ENCODE measurements at places on chromosomes 12 and 14.
A peak's percentile ranks its signal among the peaks of the same experiment; 100 is the strongest.

- no peak for DNase-seq
Measured at GRCh38 chr12:96570579-96570978, 81.2 kb downstream of the CFAP54 start.

GRCh38 chr12:105930557-105931503 lies 207.9 kb downstream of the NUAK1 start:
- no peak for DNase-seq

GRCh38 chr14:74638066-74638465 lies 26.0 kb upstream of the LTBP2 start:
- no peak for DNase-seq

DNA sequence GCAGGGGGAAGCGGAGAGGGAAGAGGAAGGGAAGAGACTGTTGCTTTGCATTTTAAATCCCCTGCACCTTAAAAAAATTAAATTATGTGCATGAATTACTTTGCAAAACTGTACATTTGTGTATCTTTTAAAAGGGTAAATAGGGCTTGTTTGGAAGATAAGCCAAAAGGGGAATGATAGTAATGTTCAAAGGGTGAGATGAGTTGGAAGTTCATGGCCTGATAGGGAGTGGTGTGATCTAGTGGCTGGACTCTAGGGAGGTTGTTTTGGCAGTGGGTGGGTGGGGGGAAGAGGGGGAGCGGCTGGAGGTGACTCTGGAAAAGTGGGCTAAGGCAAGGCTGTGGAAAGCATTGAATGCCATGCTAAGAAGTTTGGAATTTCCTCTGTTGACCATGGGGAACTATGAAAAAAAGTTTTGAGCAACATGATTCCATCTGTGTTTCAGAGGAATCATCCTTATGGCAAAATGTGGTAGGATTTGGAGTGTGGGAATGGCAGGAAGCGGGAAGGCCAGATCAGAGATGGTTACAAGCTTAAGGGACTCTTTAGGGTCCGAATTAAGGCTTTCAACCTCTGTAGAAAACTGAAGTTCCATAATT lies 25.5 kb upstream of the EMP1 start:
- no peak for DNase-seq

DNA sequence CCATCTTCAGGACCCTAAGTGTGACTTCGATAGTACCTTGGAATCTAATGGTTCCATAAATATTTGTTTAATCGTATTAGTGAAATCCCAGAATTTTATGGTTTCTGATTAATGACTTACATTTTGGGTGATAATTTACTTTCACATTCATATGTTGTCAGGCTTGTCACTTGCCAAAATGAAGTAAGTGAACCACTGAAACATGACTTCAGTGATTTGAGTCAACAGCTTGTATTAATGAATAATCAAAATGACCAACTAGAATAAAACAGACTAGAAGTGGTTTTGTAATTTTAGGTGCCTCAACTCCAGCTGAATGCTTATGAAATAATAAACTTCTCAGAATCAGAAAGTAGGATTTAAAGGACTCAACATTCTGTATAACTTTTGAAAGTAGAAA lies 517.1 kb downstream of the PRKD1 start:
- DNase-seq, result no peak

- DNase-seq, result peak; percentile 82
Measured at GRCh38 chr12:132904718-132905328, 17.4 kb upstream of the CHFR start.

All from activated effector memory CD4-positive, alpha-beta T cell treated with Interleukin-2 at 50 U/mL for 16 hours (primary cell).